Cerebellar cortex (tissue), 1 donor: ENCODE measurements at places on chromosomes 7 and 10.

GRCh38 chr10:13834581-13835286, 248.0 kb downstream of the PRPF18 start:
- no peak for DNase-seq

DNA sequence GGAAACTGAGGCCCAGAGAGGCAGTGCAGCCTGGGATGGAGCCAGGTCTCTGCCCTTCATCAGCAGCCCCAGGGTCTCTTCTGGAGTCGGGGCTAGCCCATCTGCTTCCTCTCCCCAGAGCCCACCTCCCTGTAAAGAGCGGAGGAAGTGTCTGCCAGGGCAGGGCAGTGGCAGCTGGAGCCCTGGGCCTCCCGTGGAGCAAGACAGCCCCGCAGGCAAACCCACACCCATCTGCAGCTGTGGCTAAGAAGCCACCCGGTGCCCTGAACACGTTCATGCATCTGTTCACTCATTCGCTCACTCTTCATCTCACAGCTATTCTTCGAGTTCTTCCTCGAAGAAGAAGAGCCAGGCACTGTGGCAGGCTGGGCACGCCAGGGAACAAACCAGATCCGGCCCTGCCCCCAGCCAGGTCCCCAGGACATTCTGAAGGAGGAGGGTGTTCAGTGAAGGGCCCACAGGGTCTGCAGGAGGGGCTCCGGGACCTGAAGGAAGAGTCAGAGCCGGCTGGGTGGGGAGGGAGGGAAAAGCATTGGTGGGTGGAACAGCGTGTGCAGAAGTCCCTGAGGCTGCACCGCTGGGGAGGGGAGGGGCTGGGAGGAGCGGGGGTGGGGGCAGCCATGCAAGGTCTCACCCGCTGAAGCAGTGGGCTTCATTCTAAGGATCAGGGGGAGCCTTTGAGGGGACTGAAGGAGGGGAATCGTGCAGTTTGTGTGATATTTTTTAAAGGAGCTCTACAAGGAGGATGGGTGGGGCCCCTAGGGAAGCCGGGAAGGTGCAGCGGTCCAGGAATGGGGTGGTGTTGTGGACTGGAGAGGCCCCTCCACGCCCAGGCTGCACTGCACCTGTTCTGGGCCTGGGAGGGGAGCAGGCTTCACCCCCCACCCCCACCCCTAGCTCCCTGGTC, 99.1 kb downstream of the UNCX start:
- no peak for DNase-seq

GRCh38 chr10:77643795-77644468, 6.3 kb upstream of the KCNMA1 start:
- peak; percentile 47 for DNase-seq

- no peak for DNase-seq
Measured at GRCh38 chr7:48087349-48087748, 1.7 kb upstream of the UPP1 start.

GRCh38 chr7:79713276-79713675, 259.8 kb upstream of the MAGI2 start:
- DNase-seq: peak; percentile 76

DNA sequence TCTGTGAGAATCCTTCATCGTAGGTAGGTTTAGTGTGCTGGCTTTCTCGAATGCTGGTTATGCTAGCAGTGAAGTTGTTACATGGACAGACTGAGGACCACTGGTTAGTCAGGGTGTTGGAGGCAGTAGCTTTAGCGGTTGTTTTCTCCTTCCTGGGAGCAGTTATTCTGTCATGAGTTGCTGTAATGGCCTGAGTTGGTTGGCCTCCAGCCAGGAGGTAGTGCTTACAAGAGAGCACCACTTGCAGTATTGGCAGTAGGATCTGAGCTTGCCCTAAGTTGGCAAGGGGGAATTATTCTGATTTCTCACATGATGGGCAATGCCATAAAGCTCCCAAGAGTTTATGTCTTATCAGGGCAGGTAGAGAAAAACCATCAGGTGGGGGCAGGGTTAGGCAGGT, 58.0 kb downstream of the IPMK start:
- no peak for DNase-seq

DNA sequence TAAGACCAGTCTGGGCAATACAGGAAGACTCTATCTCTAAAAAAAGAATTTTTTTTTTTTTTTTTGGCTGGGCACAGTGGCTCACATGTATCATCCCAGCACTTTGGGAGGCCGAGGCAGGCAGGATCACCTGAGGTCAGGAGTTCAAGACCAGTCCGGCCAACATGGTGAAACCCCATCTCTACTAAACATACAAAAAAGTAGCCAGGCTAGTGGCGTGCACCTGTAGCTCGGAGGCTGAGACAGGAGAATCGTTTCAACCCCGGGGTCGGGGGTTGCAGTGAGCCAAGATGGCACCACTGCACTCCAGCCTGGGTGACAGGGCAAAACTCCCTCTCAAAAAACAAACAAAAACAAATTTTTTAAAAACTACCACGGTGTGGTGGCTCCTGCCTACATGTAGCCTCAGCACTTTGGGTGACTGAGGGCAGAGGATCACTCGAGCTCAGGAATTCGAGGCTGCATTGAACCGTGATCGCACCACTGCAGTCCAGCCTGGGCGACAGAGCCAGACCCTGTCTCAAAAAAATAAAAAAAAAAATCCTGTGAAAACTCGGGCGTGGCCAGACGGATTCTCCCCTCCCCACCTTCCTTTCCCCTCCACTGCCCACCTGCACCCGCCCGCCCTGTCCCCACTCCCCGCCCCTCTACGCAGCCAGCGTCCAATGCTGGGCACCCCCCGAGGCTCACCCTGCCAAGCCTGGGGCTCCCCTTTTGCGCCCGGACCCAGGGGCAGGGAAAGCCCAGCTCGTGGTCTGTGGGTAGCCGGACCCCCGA, 745 bp upstream of the ORAI2 start:
- peak; percentile 46 for DNase-seq

GRCh38 chr10:3775696-3776551, 9.1 kb downstream of the KLF6 start:
- peak; percentile 51 for DNase-seq

DNA sequence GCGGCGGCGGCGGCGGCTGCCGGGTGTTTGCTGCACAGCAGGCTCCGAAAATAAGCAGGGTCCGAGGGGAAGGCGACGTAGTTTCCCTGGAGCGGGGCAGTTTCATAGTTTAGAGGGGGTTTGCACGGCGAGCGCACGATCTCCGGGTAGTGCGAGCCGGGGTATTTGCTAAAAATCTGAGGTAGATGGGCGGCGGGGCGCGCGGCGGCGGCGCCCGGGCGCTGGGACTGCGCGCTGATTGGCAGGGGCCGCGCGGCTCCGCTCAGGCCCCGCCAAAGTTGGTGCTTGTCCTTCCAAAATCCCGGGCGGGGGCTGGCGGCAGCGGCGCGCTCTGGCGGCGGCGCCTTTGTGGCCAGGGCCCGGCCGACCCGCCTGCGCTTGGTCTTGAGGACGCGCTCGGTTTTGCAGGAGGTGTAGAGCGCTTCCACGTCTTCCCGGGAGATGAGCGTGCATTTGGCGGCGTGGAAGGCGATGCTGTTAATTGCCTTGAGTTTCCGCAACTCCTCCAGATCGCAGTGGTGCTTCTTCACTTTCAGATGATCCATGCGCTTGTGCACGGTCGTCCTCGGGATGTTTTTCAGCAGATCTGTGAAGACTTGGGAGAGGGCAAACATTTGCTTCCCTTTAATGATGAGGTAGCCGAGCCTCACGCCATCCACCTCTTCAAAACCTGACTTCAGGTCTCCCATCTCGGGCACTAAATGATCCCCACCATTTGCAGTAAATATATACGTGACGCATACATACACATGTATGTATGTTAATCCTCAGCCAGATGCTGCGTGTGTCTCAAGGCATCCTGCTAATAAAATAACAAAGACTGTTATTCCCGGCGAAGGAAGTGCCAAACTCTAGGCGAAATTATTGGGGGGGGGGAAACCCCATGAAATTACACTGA, 8.1 kb downstream of the SKIDA1 start:
- peak; percentile 72 for DNase-seq

DNA sequence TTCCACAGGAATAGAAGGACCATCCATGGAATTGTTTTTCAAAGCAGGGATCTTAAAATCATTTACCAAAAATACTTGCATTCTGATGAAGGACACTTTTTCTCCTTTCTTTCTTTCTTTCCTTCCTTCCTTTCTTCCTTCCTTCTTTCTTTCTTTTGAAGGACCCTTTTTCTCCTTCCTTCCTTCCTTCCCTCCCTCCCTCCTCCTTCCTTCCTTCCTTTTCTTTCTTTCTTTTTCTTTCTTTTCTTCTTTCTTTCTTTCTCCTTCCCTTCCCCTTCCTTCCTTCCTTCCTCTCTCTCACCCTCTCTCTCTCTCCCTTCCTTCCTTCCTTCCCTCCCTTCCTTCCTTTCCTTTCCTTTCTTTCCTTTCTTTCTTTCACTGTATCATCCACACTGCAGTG, 74.8 kb downstream of the PRKCQ start:
- no peak for DNase-seq

GRCh38 chr10:9399275-9399983, 1344.9 kb downstream of the GATA3 start:
- DNase-seq: no peak

DNA sequence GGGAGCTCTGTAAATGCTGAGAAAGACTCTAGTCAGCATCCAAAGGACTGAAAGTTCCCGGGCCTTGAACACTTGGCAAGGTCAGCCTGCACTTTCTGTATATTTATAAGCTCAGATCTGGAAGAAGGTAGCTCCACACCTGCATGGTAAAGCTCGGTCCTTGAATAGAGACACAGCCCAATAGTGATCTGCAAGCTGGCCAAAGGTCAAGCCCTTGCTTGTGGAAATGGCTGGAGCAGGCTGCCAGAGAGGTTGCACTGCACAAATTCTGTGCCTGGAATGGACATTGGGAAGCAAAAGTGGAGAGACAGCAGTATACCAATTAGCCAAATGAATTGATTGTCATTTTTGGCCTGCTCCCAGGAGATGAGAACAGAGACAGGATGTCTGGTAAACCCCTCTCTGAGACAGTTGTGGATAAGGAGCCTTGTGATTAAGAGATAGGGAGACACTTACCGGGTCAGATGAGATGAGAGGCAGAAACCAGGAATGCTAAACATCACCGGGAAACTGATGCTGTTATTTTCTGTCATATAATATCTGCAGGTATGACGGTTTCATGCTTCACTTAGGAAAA, 8.0 kb upstream of the FRA10AC1 start:
- no peak for DNase-seq

DNA sequence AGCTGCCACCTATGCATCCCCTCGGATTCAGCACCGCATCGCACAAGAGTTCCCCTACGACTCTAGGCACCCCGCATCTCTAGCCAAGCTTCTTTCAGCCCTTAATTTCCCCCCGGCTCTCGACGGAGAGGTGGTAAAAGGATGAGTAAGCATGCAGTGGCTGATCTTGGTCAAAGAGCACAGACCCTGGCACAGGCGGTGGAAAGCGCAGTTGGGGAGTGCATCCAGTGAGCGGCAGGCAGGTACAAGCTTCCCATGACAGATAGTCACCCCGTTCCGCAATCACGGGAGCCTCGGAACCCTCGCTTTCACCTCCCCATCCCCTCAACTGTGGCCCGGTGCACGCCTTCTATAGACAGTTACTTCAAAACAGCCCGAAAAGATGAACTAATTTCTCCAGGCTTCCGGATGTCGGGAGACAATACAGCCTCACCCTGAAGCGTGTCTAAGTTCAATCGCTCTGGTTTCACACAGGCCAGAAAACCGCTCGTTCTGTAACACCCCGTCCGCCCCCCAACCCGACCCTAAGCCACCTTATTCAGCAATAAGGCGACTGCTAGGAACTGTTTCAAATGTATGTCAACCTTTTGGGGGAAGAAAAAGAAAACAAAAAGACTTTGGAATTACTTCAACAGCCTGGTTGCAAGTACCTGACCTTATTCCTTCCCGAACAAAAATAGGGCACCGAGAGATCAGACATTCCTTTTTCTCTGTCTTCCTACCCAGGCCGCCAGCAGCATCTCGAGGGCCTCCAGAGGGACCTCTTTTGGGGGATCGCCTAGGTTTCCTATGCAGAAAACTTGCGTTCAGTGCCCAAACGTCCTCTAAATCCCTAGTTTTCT, 1.4 kb downstream of the RHEB start:
- DNase-seq: peak; percentile 44

DNA sequence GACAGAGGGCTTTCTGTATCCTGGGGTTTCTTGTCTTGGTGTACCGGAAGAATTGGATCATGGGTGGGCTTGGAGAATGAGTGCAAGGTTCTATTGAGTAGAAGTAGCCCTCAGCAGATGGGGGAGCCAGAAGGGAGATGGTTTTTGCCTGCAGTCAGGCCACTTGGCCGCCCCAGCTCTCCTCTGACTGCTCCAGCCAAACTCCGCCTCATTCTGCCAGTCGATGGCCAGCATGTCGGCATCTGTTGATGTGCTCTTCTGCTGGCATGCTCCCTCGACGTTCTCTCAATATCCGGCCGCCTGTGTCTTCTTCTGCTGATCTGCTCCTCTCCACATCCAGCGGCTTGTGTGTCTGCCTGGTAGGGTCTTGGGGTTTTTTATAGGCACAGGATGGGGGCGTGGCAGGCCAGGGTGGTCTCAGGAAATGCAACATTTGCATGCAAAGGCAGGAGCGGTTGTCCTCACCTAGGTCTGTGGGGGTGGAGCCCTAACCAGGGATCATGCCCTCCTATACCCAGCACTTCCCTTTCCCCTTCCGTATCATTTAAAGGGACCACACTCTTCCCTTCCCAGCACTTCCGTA, 40.2 kb upstream of the TNS3 start:
- DNase-seq: no peak

GRCh38 chr7:132130497-132130896, 445.8 kb downstream of the PLXNA4 start:
- DNase-seq: no peak

DNA sequence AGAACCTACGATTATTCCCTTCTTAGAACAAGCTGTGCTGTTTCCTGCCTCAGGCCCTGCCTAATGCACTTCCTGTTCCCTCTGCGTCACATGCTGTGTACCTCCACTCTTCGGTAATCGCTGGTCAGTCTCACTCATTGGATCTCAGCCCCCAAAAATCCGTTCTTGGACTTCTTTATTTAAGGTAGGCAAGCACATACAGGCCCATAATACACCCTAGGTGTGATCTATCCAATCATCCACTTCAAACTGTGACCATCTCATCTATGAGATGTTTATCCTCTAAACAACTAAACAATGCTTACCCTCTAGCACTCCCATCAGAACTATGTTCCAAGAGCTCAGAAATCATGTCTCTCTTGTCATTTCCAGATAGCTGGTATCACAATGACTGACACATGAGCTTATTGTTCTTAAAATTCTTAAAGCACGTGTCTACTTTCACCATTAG, 83.9 kb downstream of the CADPS2 start:
- DNase-seq: peak; percentile 74

GRCh38 chr7:124686543-124687171, 78.9 kb downstream of the GPR37 start:
- peak; percentile 8 for DNase-seq
